Left renal pelvis (tissue), 4 donors: ENCODE measurements at places on chromosomes 12 and 14. TPM values are rescaled to one million over a fixed set of nuclear protein-coding genes. Genes with fewer than 3 reads are reported as not detected.
A peak's percentile ranks its signal among the peaks of the same experiment; 100 is the strongest.

- no peak for DNase-seq
Measured at GRCh38 chr12:2168808-2169207, 116.0 kb downstream of the CACNA1C start.

- DNase-seq: no peak
Measured at GRCh38 chr12:117970334-117970733, 1.5 kb upstream of the KSR2 start.

GRCh38 chr14:50116966-50117365 is 594 bp upstream of the VCPKMT start:
- no peak for DNase-seq

GRCh38 chr12:103964805-103965204 is 867 bp upstream of the TDG start:
- DNase-seq: no peak

DNA sequence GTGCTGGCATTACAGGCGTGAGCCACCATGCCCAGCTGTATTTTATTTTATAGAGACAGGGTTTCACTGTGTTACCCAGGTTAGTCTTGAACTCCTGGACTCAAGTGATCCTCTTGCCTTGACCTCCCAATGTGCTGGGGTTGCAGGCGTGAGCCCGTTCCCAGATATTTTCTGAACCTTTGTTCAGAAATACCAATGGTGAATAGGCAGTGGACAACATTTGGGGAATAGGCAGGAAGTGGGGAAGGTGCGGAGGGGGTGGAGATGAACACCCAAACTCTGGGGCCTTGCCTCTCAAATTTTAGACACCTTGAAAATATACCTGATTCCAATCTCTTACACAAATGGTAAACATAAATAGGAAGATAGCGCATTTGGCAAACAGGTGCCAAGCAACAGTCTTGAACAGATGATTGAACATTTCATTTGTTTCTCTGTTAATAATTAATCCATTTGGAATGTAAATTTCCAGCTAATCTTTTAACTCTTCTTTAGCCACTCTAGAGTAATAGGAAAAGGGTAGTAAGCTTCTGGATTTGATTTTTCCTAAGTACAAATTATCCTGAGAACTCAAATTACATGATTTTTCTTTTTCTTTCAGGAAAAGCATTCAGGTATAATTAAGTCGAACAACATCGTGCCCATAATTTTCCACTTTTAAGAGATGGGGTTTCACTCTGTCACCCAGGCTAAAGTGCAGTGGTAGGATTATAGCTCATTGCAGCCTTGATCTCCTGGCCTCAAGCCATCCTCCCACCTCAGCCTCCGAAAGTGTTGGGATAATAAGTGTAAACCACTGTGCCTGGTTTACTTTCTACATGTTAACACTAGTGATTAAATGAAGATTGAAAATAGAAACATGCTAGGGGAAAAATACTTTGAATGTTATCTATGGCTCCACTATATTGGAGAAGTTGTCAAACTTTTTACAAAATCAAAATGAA is 22.9 kb upstream of the RNF34 start:
- no peak for DNase-seq

GRCh38 chr12:24499151-24500146 is 449.5 kb downstream of the BCAT1 start:
- no peak for DNase-seq

GRCh38 chr12:77220586-77220985 is 155.2 kb upstream of the E2F7 start:
- no peak for DNase-seq

GRCh38 chr12:51216642-51217041 is 1.2 kb downstream of the POU6F1 start:
- no peak for DNase-seq

DNA sequence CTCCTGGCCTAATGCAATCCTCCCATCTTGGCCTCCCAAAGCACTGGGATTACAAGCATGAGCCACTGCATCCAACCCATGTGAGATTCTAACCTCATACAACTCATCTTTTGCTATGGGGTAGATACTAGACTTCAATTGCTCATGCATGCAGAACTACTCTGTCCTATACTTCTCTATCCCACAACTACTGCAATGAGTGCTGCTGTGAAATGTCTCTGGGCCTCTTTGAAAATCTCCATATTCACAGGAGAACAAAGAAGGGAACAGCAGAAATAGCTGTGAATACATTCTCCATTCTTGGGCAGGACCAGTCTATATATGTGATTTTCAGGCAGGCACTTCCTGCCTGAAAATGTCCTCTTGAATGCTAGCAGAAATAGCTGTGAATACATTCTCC is 220.7 kb upstream of the GRIP1 start:
- DNase-seq: no peak

DNA sequence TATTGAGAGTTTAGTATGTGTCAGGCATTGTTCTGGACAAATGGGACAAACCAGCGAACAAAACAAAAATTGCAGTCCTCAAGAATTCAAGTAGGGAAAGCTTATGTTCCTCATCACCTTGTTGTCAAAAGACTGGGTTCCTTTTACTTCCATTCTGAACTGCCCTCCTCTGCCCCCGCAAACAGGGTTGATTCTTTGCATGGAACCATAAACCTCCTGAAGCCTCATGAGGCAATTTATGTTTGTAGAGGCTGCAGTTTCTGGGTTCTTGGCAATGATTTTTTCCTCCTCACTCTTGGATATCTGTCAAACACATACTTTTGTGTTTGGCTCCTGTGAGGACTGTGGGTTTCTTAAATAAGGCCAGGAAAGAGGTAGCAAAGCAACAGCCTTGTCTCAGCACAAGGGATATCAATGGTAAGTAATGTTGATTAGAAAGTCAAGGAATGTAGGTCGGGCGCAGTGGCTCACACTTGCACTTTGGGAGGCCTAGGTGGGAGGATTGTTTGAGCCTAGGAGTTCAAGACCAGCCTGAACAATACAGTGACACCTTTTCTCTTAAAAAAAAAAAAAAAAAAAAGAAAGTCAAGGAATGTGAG is 13.9 kb downstream of the COPZ1 start:
- DNase-seq: no peak

DNA sequence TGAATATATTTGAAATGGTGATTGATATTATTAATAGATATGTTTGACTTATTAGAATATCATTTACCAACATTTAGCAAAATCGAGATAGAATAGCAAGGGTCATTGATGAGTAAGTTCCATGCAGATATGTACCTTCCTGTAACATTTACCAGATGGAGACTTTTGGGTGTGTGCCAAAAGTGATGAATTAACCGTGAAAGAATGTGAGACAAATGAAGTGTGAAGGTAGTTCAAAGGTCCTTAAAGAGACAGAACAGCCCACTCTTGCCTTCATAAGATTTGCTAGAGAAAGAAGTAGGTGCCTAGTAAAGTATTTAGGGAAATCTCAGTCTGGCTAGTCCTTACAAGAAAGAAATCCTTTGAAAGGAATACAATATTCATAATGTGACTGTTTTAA is 45.5 kb downstream of the FGD4 start:
- peak; percentile 88 for DNase-seq

DNA sequence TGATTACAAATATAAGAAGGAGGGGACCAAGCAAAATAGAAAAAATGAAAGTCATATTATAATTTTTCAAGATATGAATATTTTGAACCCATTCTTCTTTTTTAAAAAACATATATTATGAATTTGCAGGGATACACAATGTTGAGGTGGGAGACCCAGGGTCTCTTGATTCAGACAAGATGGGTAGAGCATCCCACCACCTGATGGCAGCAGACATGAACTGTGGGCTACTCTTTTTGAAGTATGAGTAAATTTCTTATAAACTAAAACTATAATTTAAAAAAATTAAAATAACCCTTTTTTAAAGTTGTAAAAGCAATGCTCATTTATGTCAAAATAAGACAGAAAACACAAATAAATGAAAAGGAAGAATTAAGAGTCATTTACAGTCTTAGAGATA is 202.7 kb upstream of the PRICKLE1 start:
- DNase-seq: no peak

- DNase-seq: no peak
Measured at GRCh38 chr14:53619691-53620231, 336.9 kb downstream of the BMP4 start.

DNA sequence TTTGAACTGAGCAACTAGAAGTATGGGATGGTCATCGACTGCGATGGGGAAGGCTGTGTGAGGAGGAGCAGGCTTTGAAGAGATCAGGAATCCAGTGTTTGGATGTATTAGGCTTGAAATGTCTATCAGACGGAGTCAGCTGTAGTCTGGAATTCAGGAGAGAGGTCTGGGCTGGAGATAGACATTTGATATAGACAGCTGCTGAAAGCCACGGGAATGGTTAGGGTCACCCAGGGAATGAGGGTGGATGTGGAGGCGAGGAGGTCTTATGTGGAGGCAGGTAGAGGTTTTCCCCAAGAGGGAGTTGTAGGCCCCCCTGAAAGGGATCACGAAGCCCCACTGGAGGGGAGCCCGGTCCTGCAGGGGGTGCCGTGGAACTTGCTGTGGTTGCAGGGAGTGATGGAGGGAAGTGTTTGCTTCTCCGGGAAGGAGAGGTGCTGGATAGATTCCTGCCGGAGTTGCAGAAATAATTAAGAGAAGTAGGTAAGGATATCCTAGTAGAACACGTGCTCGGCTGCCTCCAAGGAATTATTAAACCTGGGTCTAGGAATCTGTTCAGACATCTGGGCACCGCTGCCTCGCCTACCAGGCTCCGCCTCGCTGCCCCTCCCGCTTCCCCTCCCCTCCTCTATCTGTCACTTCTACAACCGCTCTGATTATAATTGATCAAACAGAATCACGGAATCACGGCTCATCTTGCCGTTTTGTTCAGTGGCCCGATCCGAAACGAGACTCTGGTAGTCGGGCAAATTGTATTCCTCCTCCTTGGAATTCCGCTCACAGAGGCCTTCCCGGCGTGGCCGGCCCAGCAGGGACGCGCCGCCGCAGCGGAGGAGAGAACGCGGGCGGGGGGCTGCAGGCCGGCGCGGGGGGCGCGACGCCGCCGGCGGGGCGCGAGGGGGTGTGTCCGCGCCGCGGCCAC is 826 bp upstream of the CACNA1C start:
- DNase-seq: no peak

DNA sequence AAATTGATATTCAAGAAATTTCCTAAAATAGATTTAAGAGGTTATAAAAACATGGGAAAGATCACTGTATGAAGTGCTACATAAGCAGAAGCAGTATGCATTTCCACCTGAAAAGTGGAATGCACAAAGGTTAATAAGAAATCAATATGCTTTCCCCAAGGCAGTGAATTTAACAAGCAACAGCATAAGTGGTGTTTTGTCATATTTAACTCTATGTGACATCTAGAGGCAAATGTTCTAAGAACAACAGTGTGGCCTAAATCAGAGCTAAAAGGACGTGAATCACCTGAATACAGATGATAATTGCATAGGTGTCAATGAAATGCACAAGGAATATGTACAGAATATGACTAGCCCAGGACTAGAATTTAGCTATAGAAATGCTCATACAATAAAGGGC is 49.5 kb downstream of the SLC2A13 start:
- DNase-seq: no peak

- no peak for DNase-seq
Measured at GRCh38 chr14:34912182-34912581, 37.0 kb upstream of the BAZ1A start.

GRCh38 chr12:62014330-62014729 is 245.9 kb upstream of the USP15 start:
- DNase-seq: no peak

- no peak for DNase-seq
Measured at GRCh38 chr14:64708148-64709004, 4.2 kb downstream of the PLEKHG3 start.

TAS2R10 gene
- 2.0 TPM for polyA plus RNA-seq

FOXG1 gene
- polyA plus RNA-seq: not detected

SELPLG gene
- polyA plus RNA-seq: 2.2 TPM

PIP4P1 gene
- polyA plus RNA-seq: 33.2 TPM

AHNAK2 gene
- 2.5 TPM for polyA plus RNA-seq

KRT6C gene
- not detected for polyA plus RNA-seq

LRCOL1 gene
- polyA plus RNA-seq: 0.16 TPM

HVCN1 gene
- polyA plus RNA-seq: 9.5 TPM

ALX1 gene
- 25.4 TPM for polyA plus RNA-seq
